Aorta (tissue), 5 donors: ENCODE measurements at places on chromosomes 2 and 18. TPM values are rescaled to one million over a fixed set of nuclear protein-coding genes. Genes with fewer than 3 reads are reported as not detected.

Gene ACVR2A
- 26.2 TPM for total RNA-seq

Gene FAM237A
- not detected for total RNA-seq

- H3K4me1 ChIP-seq, result no peaks in the 10 kb centered on the region
- no peaks in the 10 kb centered on the region for H3K27me3 ChIP-seq
- H3K4me3 ChIP-seq, result no peak overlapping the region
These were observed 11.1 kb downstream of the RHOB start for GRCh38 chr2:20457661-20458630.

DNA sequence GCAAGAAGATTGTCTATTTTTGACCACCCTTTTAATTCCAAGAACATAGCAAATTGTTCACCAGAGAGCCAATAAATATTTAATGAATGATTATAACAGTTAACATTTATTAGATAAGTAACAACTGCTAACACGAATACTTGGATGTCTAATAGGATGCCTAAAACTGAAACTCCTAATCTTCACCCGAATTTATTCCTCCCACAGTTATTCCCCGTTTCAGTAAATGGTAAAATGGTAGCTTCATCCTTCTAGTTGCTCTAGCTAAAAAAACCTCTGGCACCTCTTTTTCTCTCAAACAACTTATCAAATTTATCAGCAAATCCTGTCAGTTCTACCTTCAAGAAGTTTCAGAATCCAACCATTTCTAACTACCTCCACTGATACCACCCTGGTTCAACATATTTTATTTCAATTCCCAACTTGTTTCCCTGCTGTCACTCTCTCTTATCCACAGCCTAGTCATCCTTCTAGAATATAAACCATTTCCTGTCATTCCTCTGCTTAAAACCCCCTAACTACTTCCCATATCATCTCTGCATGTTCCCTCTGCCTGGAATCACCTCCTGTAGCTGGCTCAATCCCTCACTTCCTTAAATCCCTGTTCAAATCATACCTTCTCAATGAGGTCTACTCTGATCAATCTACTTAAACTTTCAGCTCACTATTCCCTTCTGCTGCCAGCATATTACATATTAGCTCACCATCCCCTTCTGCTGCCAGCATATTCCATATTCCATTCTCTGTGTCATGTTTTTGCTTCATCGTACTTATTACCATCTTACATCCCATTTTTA, 93.8 kb downstream of the ROCK2 start:
- no peak overlapping the region for H3K4me3 ChIP-seq
- no peaks in the 10 kb centered on the region for H3K27me3 ChIP-seq
- no peak for DNase-seq
- no peaks in the 10 kb centered on the region for H3K4me1 ChIP-seq
- no peak overlapping the region for H3K27ac ChIP-seq
- no peaks in the 10 kb centered on the region for H3K36me3 ChIP-seq

GRCh38 chr2:85106489-85107180, 26.6 kb upstream of the TCF7L1 start:
- no peak for DNase-seq
- no peaks in the 10 kb centered on the region for H3K4me1 ChIP-seq
- H3K27ac ChIP-seq, result no peak overlapping the region
- no peaks in the 10 kb centered on the region for H3K36me3 ChIP-seq
- H3K4me3 ChIP-seq, result no peak overlapping the region
- H3K27me3 ChIP-seq, result no peaks in the 10 kb centered on the region

GRCh38 chr2:6644261-6644660, 221.4 kb downstream of the CMPK2 start:
- H3K4me3 ChIP-seq, result no peak overlapping the region
- no peak overlapping the region for H3K27ac ChIP-seq
- no peaks in the 10 kb centered on the region for H3K27me3 ChIP-seq
- no peaks in the 10 kb centered on the region for H3K4me1 ChIP-seq
- no peak for DNase-seq

- no peak overlapping the region for H3K4me3 ChIP-seq
- no peaks in the 10 kb centered on the region for H3K27me3 ChIP-seq
- H3K27ac ChIP-seq, result no peak overlapping the region
- DNase-seq, result peak; percentile 73
- H3K36me3 ChIP-seq, result no peaks in the 10 kb centered on the region
These were observed 71.0 kb downstream of the STPG4 start for GRCh38 chr2:47083886-47084687.

DNA sequence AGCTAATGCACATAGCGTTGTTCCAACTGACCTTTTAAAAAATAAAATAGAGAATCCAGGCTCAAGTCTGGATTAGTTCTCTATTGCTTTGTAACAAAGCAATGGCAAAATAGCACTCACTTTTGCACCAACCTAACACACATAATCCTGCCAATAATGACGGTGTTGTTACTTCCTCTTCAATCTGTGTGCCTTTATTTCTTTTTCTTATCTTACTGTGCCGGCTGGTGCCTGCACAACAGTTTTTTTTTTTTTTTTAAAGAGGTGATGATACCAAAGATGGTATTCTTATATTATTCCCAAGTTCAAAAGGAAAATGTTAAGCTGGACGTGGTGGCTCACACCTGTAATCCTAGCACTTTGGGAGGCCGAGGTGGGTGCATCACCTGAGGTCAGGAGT, 3.4 kb downstream of the PLB1 start:
- no peak overlapping the region for H3K27ac ChIP-seq
- H3K4me1 ChIP-seq, result no peaks in the 10 kb centered on the region
- no peak overlapping the region for H3K4me3 ChIP-seq
- no peaks in the 10 kb centered on the region for H3K27me3 ChIP-seq
- DNase-seq, result no peak

DNA sequence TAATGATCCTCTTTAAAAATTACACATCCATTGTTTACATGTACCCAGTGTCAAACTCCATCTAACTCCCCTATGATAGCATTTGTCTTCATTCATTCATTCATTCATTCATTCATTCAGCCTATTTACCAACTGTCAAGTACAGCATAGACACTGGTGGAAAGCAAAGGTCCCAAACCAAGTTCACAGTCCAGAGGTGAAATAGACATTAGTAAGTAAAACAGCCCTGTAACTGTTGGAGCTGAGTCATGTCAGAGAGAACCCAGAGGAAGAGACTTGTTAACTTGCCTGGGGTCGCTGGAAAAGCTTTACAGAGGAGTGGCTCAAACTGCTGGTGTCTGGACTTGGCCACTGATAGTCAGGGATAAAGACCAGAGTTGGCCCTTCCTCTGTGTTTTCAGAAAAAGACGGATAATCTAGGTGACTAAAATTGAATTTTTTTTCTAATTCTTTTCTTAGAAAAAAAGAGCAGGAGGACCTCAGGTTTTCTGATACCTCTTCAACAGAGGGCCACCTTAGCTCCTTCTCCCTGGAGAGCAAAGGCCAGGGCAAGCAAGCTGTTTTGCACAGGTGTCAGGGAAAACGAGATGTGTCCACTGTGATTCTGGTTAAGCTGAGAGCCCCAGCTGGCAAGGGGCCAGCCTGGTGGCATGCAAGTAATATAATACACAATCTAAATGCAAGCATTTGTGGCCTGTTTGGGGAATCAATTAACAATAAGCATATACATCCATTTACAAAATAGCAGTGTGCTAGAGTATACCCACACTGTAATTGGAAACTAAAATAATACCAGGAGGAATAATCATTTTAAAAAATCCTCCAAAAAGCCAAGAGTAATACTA, 96.7 kb upstream of the SLC14A2 start:
- H3K4me1 ChIP-seq, result peaks cover 13% of the 10 kb centered on the region
- no peaks in the 10 kb centered on the region for H3K36me3 ChIP-seq
- H3K27me3 ChIP-seq, result no peaks in the 10 kb centered on the region
- no peak overlapping the region for H3K27ac ChIP-seq
- H3K4me3 ChIP-seq, result no peak overlapping the region

GRCh38 chr18:79548986-79549637, 130.5 kb upstream of the CTDP1 start:
- no peaks in the 10 kb centered on the region for H3K27me3 ChIP-seq
- no peak overlapping the region for H3K4me3 ChIP-seq
- H3K4me1 ChIP-seq, result no peaks in the 10 kb centered on the region
- no peak overlapping the region for H3K27ac ChIP-seq

DNA sequence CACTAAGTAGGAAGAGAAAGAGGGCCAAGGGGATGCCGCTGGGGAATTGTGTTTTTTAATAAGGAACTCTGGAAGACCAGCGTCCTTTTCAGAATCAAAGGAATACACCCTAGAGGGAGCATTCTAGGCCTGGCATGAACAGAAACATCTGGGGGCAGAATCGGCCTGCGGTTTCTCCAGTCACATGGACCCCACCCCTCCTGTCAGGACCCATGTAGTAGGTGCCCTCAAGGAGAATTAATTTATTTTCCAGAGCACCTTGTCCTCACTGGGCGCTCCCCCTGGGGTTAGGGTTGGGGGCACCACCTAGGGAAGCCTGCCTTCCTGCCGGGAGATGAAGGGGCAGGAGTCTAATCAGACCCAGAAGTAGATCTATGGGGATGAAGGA, 44.2 kb downstream of the TMEM37 start:
- no peaks in the 10 kb centered on the region for H3K4me1 ChIP-seq
- H3K27me3 ChIP-seq, result no peaks in the 10 kb centered on the region
- H3K4me3 ChIP-seq, result no peak overlapping the region
- no peaks in the 10 kb centered on the region for H3K36me3 ChIP-seq
- H3K27ac ChIP-seq, result no peak overlapping the region

GRCh38 chr18:9434122-9434701, 41.1 kb upstream of the RALBP1 start:
- no peaks in the 10 kb centered on the region for H3K36me3 ChIP-seq
- H3K4me3 ChIP-seq, result no peak overlapping the region
- no peak overlapping the region for H3K27ac ChIP-seq
- no peaks in the 10 kb centered on the region for H3K27me3 ChIP-seq
- H3K4me1 ChIP-seq, result peaks cover 1% of the 10 kb centered on the region

DNA sequence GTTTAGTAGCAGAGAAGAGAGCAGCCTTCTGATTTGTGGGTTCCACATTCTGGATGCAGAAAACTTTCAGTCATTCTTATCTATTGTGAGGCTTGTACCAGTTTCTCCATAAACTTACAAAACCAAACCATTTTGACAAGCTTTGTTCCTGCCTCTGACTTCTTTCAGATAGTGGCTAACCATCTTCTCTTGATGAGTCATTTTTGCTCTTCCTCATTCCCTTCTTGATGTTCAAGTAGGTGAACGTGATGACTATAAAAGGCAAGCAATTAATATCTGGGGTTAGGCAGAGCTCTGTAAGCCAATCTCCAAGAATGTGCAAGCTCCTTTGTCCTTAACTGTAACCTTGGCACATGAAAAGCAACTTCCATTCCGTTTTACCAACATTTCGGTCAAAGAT, 2083.1 kb upstream of the PIK3C3 start:
- H3K27me3 ChIP-seq, result no peaks in the 10 kb centered on the region
- no peak overlapping the region for H3K27ac ChIP-seq
- no peaks in the 10 kb centered on the region for H3K36me3 ChIP-seq
- no peak overlapping the region for H3K4me3 ChIP-seq
- DNase-seq, result no peak

DNA sequence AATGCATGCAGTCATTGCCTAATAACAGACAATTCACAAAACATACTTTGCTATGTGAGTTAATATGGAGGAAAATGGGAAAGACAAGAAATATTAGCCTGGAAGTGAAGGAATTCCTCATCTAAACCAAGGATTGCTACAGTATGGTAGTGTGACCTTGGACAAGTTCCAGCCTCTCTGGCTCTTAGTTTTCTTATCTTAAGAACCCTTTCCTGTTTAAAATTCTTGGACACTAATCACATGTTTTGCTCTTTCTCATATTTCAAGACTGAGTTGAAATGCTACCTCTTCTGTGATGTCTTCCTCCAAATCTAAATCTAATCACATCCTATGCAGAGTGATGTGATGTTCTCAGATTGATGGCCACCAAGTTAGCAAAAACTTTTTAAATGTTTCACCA, 20.8 kb upstream of the ADAM23 start:
- peaks cover 2% of the 10 kb centered on the region for H3K4me1 ChIP-seq
- H3K36me3 ChIP-seq, result no peaks in the 10 kb centered on the region
- no peak overlapping the region for H3K4me3 ChIP-seq
- H3K27me3 ChIP-seq, result no peaks in the 10 kb centered on the region
- no peak overlapping the region for H3K27ac ChIP-seq

DNA sequence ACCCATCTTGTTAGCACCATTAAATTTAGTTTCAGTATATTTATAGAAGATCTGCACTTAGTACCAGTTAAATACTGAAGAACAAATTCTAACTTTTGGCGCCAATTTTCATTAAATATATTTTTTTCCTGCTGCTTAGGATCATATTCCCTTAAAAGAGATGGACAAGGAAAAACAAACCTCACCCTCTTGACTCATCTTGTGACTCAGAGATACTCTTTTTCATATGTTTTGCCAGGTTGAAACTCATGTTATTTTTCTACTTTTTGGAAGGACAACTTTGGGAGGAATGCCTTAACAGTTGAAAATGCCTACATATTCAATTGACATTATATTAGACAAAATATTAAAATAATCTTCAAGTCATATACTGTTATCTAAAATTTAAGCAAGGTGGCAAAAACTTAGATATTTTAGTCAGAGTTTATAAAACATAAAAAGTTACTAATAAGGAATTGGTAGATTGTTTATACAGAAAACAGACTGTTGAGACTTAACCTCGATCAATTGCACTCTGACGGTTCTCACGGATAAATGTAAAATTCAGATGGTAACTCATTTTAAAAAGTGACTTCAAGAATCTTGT, 36.2 kb downstream of the PNO1 start:
- no peak for DNase-seq
- no peaks in the 10 kb centered on the region for H3K4me1 ChIP-seq
- H3K4me3 ChIP-seq, result no peak overlapping the region
- H3K27me3 ChIP-seq, result no peaks in the 10 kb centered on the region
- no peak overlapping the region for H3K27ac ChIP-seq
- no peaks in the 10 kb centered on the region for H3K36me3 ChIP-seq

DNA sequence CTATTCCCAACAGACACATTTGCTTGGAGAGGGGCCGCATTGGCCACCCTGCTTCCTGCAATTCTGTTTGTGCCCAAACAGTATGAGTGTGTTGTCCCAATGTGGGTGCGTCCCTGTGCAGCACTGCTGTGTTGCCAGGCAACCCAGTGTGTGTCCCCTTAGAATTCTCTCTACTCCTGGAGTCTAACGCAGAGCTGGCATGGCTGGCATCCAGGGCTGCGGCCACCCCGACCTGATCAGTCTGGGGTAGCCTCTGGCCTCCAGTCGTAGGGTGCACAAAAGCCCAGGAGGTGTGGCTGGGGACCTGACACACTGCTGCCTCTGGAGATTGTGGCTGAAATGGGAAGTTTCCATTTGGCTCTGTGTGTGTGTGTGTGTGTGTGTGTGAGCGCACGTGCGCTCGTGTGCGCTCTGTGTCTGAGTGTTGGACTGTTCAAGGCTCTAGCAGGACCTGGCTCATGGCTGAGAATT, 48.0 kb downstream of the TEX44 start:
- no peaks in the 10 kb centered on the region for H3K4me1 ChIP-seq
- H3K27ac ChIP-seq, result peak overlapping the region; percentile 94
- no peaks in the 10 kb centered on the region for H3K36me3 ChIP-seq
- no peak overlapping the region for H3K4me3 ChIP-seq
- DNase-seq, result peak; percentile 88

DNA sequence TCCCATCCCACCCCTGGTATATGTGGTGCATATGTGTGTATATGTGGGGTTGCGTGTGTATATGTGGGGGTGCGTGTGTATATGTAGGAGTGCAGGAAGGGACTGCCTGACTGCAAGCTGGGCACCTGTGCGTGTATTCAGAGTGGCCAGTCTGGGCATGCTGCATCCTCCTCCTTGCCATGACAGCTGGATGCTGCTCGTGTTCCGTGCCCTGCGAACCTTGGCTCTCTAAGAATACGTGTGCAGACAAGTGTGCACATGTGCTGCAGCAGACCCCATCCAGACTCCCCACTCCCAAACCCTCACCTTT, 222.1 kb downstream of the CELF4 start:
- H3K27me3 ChIP-seq, result no peaks in the 10 kb centered on the region
- no peak overlapping the region for H3K4me3 ChIP-seq
- no peaks in the 10 kb centered on the region for H3K36me3 ChIP-seq
- no peaks in the 10 kb centered on the region for H3K4me1 ChIP-seq
- H3K27ac ChIP-seq, result no peak overlapping the region

- H3K4me1 ChIP-seq, result no peaks in the 10 kb centered on the region
- no peak for DNase-seq
- H3K27me3 ChIP-seq, result no peaks in the 10 kb centered on the region
- H3K36me3 ChIP-seq, result no peaks in the 10 kb centered on the region
- H3K27ac ChIP-seq, result no peak overlapping the region
These were observed 145.9 kb upstream of the COPS8 start for GRCh38 chr2:236939721-236940231.
